ENCODE measurements at places on chromosomes 3 and 15.
A peak's percentile ranks its signal among the peaks of the same experiment; 100 is the strongest.

DNA sequence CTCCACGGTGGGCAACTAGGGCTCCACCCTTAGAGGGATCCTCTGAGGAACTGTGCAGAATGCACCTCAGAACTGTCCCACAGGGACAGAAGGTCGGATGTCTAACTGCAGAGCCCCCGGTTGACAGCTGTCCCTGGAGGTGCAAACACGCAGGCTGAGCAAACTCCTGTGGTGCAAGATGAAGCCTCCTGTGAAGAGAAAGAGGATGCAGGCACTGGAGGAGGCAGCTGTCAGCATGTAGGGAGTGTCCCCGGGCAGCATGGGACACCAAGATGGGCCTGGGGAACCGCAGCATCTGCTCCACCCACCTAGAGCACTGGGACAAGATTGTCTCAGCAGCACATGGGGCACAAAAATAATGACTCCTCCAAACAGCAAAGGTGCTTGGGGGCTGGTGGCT lies 258.9 kb downstream of the ABHD5 start:
- no peak for DNase-seq

- no peak for DNase-seq
These were observed 58.8 kb downstream of the ARHGAP31 start for GRCh38 chr3:119352863-119353527.

DNA sequence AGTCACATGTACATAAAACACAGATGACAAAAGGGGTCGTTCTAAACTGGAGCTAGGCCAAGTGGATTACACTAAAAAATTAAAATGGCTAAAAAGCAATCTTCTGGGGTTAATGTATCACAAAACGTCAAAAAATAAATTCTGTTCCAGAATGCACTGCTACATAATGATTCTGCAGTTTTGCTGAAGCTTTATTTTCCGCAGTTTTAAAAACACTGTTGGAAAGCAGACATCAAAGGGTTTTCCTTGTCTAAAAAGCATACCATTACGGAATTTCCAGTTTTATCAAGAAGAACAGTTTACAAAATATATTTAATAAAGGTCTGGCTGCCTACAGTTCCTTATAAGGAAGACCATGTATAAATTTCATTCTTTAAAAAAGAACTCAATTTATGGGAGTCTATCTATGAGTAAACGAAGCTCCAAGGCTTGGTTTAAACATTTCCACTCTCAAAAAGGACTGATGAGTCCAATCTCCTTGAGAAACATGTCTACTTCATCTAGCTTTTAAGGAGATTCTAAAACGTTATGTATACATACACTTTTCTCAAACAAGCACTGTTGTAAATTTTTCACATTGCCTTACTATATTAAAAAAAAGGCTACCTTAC lies 1.3 kb downstream of the DMXL2 start:
- DNase-seq = no peak

- no peak for DNase-seq
These were observed 37.7 kb downstream of the SCN11A start for GRCh38 chr3:39013921-39014509.

- no peak for DNase-seq
These were observed 40.6 kb upstream of the C3orf80 start for GRCh38 chr3:160184655-160185054.

DNA sequence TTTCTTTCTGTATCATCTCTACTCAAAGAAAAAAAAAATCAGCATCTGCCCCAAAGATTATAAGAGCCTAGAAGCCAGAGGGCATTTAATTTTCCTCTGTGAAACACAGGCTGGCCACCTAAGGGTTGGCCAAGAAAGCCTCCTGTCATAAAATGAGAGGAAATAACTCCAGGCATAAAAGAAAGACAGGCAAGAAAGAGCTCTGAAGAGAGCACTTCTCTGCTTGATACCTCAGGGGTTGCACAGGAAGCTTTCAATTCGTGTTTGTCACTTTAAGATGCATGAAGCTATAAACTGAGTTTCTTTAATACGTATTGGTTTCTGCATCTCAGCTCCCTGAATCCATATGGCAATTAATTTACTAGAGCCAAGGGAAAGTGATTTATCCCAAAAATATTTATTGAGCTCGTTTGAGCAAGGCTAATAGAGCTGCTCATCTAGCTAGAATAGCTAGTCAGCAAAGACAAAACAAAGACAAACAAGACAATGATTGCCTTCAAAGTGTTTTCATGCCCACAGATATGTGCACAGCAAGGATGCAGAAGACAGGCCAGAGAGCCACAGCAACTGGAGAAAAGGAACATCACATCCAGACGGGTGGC lies 35.5 kb downstream of the ATP8B4 start:
- no peak for DNase-seq

- no peak for DNase-seq
These were observed 14.2 kb downstream of the PSTPIP1 start for GRCh38 chr15:77009176-77009575.

GRCh38 chr3:122111974-122112373 lies 56.8 kb downstream of the CD86 start:
- no peak for DNase-seq

GRCh38 chr3:168738527-168739325 lies 643.0 kb upstream of the GOLIM4 start:
- DNase-seq = no peak

DNA sequence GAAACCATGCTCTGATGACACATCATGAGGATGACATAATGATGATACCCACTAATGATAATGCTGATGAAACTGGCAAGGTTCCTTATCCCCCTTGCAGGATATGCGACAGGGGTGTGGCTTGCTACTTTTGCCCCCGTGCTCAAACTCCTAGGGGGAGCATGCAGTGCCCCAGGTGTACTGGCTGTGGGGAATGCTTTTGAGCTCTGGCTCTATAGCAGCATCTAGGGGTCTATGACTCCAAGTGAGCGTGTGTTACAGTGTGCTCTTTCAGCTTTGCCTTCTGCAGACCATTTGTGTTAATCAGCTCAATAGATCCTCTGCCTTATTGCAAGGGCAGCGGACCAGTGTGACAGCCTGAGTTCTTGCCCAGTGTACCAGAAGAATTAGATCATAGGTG lies 1239.5 kb downstream of the SI start:
- no peak for DNase-seq

DNA sequence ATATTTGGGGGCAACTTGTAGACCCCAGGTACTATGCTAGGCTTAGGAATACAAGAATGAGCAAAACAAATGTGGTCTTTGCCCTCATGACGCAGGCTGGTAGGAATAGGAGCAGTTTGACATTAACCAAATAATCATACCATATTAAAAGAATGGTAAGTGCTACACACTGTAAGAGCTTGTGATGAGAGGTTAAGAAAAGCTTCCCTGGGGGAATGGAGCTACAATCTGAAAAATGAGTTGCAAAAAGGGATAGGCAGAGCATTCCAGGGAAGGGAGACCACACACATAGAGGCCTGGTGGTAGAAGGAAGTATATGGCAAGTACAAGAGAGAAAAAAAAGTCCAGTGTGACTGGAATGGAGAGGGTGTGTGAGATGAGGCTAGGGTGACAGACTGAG lies 37.3 kb downstream of the TMOD3 start:
- DNase-seq = no peak

- no peak for DNase-seq
These were observed 8.9 kb downstream of the INSYN1 start for GRCh38 chr15:73744293-73744692.

GRCh38 chr3:158160958-158161357 lies 51.1 kb downstream of the RSRC1 start:
- DNase-seq = no peak

GRCh38 chr3:64079369-64080150 lies 56.3 kb upstream of the PSMD6 start:
- no peak for DNase-seq

DNA sequence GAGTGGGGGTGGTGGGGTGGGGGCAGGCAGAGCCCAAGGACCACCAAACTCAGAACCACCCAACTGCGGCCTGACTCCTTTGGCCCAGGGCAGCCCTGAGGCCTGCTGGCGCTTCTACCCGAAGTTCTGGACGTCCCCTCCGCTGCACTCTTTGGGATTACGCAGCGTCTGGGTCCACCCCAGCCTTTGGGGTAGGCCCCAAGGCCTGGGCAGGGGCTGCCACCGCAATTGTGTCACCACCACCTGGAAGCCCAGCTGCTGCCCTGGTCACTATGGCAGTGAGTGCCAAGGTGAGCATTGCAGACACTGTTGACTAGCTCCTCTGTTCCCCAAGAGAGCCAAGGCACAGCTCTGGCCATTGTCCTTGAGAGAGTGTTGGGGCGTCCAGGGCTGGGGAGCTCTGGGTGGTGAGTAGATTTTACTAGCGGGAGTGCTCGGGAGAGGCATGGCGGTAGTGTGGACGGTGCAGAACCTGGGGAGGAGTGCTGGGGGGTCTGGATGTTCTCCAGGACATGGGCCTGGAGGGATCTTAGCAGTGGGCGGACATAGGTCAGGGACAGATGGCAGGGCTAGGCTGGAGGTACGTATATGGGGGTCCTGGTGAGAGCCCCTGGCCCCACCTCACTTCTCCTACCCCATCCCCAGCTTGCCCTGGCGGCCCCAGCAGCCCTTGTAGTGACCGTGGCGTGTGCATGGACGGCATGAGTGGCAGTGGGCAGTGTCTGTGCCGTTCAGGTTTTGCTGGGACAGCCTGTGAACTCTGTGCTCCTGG lies 12.8 kb downstream of the NT5DC2 start:
- DNase-seq = no peak

DNA sequence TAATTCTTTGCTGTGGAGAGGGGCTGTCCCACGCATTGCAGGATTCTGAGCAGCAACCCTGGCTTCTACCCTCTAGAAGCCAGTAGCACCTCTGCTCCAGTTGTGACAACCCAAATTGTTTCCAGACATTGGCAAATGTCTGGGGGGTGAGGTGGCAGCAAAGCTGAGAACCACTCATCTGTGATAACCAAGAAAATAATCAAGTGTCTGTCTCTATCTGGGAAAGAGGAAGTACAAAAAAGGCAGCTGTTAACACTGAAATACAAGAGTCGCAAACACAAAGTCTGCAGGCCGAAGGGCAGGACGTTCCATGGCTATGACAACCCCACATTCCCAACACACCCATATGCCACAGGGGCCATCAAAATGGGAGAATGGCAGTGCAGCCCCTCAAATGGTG lies 42.2 kb upstream of the GNB5 start:
- no peak for DNase-seq

DNA sequence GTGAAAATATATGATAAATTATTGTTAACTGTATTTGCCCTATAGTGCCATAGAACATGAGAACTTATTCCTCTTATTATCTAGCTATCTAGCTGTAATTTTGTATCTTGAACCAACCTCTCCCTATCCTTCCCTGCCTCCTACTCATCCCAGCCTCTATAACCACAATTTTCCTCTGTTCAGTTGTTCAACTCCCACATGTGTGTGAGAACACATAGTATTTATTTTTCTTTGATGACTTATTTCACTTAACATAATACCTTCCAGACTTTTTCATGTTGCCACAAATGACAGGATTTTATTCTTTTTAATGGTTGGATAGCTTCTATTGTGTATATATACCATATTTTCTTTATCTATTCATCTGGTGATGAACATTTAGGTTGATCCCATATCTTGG lies 85.4 kb upstream of the SUCLG2 start:
- no peak for DNase-seq

- DNase-seq = no peak
These were observed 730 bp downstream of the SPRED1 start for GRCh38 chr15:38253351-38253781.

DNA sequence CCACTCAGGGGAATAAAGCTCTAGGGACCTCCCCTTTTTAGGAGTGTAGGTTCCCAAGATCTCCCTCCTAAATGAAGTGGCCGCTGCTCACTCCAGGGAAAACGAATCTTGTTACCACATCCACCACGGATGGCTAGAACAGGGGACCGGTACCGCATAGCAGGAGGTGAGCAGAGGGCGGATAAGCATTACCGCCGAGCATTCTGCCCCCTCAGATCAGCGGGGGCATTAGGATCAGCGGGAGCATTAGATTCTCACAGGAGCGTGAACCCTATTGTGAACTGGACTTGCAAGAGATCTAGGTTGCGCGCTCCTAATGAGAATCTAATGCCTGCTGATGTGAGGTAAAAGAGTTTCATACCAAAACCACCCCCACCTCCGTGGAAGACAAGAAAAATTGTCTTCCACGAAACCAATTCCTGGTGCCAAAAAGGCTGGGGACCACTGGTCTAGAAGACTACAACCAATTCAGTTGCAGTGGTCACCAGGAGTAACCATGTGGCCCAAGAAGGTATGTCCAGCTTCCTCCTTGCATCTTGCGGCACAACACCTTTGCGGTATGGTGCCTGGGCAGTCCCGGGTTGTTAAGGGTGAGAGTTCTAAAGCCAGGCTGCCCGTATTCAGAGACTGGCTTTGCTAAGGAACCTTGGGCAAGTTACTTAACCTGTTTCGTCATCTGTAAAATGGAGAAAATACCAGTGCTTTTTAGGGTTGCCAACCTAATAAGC lies 1.1 kb upstream of the SS18L2 start:
- DNase-seq = no peak

DNA sequence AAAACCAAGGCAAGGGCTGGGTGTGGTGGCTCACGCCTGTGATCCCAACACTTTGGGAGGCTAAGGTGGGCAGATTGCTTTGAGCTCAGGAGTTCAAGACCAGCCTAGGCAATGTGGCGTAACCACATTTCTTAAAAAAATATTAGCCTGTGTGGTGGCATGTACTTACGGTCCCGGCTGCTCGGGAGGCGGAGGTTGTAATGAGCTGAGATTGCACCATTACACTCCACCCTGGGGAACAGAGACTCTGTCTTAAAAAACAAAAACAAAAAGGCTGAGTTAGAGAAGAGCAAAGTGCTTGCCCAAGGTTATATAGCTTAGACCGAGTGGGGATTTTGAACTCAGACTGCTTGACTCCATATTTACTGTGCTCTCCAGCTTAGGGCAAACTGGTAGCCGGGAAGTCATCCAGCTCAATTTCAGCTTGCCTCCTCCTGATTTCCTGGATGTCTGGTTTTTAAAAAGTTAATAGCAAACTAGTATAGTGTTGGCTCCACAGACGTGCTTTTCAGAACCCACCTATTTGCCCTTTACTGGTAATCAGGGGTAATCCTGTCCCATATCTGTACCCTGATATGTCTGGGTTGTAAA lies 138.9 kb downstream of the CACNA1D start:
- DNase-seq = no peak

GRCh38 chr15:42152921-42153698 lies 3.3 kb downstream of the PLA2G4F start:
- DNase-seq = no peak

GRCh38 chr3:83434880-83435587 lies 1523.8 kb upstream of the CADM2 start:
- no peak for DNase-seq

DNA sequence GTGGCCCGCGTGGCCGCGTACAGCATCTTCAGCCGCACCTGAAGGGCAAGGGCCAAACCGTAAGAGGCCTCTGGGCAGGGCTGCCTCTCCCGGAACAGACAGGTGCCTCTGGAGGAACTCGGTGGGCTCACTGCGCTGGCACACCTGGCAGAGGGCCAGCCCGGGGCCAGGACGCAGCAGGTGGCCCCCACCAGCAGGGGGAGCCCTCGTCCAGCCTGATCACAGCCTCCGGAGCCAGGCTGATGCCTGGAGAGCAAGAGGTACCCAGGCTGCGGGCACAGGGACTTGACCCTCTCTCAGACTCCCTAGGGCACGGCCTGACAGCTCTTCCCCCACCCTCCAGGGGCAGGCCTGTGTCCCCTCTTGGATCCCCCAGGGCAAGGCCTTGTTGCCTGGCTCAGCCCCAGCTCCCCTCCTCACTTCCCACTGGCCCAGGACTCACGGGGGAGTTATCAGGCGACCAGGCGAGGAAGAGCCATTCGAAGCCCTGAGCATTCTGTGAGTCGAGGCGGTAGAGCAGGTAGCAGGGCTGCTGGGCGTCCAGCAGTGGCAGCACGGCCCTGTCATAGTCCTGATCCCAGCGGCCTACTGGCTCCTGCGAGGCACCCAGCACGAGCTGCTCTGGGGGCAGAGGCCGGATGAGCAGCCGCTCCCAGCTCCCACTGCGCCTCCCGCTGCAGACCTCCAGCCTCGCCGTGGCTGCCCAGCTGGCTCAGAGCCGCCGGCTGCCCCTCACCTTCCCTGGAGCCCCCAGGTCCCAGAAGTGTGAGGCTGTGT lies 6.2 kb upstream of the TLR9 start:
- peak; percentile 87 for DNase-seq
